GM23338 (cell line): ENCODE measurements at places on chromosomes 6 and 20. TPM values are rescaled to one million over a fixed set of nuclear protein-coding genes. Genes with fewer than 3 reads are reported as not detected.

Gene RALY
- 137 and 144 TPM in 2 replicates for polyA plus RNA-seq

Gene PNPLA1
- polyA plus RNA-seq: not detected in 2 replicates

Gene KHDRBS2
- polyA plus RNA-seq: 3.2 and 5.4 TPM in 2 replicates

Gene CD40
- polyA plus RNA-seq: 17.9 and 18.9 TPM in 2 replicates

Gene PAX1
- not detected in 2 replicates for polyA plus RNA-seq
